ENCODE measurements at places on chromosomes 12 and 14.

DNA sequence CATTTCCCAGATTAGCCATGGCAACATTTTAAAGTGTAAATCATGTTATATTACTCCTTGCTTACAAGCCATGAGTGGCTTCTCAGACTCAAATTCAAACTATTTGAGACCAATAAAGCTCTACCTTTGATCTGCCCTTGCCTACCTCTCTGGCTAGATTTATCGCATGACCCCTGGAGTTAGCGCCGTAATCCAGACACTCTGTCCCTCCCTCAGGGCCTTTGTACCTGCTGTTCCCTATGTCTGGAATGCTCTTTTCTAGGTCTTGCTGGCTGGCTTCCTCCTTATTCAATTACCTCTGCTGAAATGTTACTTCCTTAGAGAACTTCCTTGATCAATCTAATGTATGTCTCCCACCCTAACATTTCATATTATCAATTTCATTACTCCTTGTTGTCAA lies 16.3 kb downstream of the SIX4 start:
- no peak for DNase-seq

DNA sequence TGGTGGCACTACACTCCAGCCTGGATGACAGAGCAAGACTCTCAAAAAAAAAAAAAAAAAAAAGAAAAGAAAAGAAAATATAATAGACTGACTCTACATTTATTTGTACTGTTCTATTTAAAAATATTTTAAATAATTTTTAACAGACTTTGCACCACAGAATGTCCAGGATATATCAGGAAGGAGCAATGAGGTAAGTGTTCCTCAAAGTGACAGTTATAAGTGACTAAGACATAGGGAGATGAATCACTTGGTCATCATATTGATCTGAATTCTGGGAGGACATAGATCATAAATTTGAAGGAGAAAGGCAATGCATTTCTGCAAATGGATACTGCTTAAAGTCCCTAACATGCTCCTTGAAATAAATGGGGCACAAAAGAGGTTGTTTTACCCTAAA lies 221.5 kb downstream of the KCNC2 start:
- DNase-seq = no peak

DNA sequence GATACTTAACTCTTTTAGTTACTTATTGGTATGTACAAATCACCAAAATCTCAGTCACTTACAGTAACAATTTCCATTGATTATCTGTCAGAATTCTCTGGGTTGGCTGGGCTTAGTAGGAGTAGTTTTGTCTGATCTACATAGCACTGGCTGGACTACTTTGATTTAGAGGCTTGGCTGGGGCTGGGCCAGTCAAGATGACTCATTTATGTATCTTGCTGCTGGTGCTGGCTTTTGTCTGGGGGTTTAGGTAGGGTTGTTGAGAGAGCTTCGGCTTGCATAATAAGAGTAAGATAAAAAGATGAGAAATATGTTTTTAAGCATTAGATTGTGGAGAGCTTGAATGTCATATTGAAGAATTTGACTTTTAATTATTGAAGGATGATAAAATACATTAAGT lies 1093.7 kb downstream of the SLC6A15 start:
- DNase-seq = no peak

- DNase-seq = no peak
Measured at GRCh38 chr14:89351221-89351515, 65.9 kb downstream of the FOXN3 start.
